ENCODE measurements at places on chromosomes 6 and 20. TPM values are rescaled to one million over a fixed set of nuclear protein-coding genes. Genes with fewer than 3 reads are reported as not detected.

BFSP1 gene
- 0.19 TPM for polyA plus RNA-seq

LY6G6D gene
- not detected for polyA plus RNA-seq

PTPRT gene
- polyA plus RNA-seq: 0.04 TPM

MOG gene
- 3.1 TPM for polyA plus RNA-seq

ZSCAN12 gene
- 1.2 TPM for polyA plus RNA-seq

PTK7 gene
- polyA plus RNA-seq: 0.80 TPM

ARMH2 gene
- not detected for polyA plus RNA-seq

CD2AP gene
- polyA plus RNA-seq: 10.8 TPM

COMMD7 gene
- 53.6 TPM for polyA plus RNA-seq

ZNF311 gene
- polyA plus RNA-seq: 0.25 TPM

EMILIN3 gene
- 6.4 TPM for polyA plus RNA-seq

ULBP3 gene
- not detected for polyA plus RNA-seq

RIMS1 gene
- polyA plus RNA-seq: not detected

LAMA5 gene
- polyA plus RNA-seq: 358 TPM
